CMK (cell line): ENCODE measurements at places on chromosomes 2 and 18.

- no peak for DNase-seq
Observed at GRCh38 chr2:9639740-9640343, 9.0 kb upstream of the YWHAQ start.

DNA sequence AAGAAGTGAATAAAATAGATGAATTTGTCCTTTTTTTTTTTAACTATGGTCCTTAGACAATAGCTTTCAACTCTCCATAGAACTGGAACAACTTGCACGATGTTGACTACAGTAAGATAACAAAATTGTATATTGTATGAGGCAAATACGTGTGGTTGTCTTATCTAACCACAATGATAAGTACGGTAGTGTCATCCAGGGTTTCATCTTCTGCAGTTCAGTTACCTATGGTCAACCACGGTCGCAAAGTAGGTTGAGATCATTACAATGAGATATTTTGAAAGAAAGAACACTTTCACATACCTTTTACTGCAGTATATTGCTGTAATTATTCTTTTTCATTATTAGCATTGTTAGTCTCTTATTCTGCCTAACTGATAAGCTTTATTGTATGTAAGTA lies 295.2 kb downstream of the PARD3B start:
- no peak for DNase-seq

GRCh38 chr18:12334863-12335262 lies 26.8 kb downstream of the TUBB6 start:
- DNase-seq, result no peak

GRCh38 chr2:240437551-240437860 lies 2.0 kb downstream of the GPC1 start:
- no peak for DNase-seq

GRCh38 chr18:644395-645004 lies 13.0 kb upstream of the TYMS start:
- DNase-seq, result no peak

DNA sequence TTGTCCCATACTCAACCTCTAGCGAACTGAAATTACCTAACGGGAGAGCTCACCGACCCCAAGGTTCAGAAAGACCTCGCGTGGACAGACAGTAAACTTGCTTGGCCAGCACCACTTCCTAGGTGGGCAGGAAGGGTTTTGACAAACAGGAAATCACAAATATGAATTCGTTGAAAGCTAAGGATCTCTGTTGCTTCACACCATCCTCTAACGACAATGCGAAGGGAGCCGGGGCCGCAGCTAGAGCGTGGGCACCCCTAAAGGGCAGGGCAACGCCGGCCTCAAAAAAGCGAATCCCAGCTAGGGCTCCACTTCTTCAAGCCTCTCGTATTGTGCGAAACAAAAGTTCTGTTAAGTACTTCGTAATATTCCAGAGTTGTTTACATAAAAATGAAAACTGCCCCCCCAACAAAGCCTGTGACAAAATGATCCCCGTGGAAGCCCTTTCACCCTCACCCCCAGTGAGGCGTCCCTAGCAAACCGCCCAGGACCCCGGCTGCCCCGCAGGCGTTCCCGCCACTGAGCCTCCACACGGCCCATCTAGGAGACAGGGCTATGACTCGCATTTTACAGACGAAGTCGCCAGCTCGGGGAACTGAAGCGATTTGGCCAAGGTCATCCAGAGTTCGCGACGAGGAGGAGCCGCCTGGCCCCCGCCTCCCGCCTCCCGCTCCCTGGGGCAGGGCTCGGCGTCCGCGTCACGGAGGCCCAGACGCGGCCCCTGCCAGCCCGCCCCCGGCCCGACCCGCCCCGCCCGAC lies 548 bp downstream of the KANSL3 start:
- DNase-seq, result peak; percentile 58

- no peak for DNase-seq
Observed at GRCh38 chr2:182818925-182819324, 47.5 kb downstream of the FRZB start.

GRCh38 chr18:7904529-7904928 lies 337.4 kb downstream of the PTPRM start:
- DNase-seq, result no peak

- DNase-seq, result no peak
Observed at GRCh38 chr2:207188626-207189419, 23.1 kb upstream of the KLF7 start.

GRCh38 chr2:127371037-127371436 lies 16.7 kb downstream of the MAP3K2 start:
- no peak for DNase-seq

DNA sequence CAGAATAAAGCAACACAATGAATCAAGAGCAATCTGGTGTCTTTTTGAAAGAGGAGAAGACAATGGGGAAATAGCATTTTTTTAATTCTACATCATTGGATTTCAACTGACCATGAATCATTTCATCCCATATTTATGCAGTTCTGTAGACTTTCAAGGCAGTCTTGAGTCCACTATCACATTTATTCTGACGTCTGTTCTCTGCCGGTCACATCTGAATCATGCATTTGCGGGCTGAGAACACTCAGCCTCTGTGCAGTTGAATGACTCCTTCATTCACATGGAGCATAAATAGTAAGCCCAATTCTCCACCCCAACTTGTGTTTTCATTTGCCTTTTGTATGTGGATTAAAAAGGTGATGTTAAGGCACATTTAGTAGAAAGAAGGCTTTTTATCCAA lies 128.2 kb downstream of the AKAIN1 start:
- DNase-seq, result no peak

DNA sequence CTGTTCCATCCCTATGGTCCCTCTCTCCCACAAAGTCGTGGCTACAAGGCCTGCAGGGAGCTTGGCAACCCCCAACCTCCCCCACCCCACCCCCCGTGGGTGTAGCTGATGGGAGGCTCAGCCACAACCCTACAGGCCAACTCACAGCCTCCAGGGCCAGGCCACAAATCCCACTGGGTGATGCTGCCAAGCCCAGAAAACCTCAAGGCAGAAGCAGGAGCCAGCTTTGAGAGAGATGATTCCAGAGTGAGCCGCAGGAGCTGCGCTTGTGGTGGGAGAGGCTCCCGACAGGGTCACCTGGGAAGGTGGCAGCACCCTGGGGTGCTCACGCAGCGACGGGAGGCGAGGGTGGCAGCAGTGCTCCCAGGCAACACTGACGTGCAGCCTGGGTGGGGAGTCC lies 44.8 kb downstream of the ADCY3 start:
- DNase-seq, result no peak

DNA sequence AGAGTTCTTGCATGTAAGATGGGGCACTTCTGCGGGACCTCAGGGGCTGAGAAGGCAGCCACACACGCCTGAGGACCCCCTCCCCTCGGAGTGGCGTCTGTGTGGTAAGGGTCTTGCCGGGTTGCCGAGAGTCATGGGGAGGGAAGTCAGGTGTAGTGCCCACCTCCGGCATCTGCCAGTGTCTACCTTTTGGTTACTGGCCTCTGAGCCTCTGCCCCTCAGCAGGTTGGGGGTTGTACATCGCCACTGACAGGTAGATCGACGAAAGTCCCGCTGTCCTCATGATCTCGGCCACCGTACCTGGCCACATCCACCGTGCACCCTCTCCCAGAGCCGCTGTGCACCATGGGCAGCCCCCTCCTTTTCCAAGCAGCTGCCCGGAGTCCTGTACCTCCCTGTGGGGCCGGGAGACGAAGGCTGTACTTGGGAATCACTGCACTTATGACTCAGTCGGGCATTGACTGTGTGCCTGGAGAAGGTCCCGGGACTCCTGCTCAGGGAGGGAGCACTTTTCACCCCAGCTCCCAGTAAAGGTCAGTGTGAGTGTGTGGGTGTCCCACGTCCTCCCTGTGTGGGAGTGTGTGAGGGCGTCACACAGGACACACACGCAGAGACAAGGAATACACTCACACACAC lies 332.4 kb upstream of the MYT1L start:
- no peak for DNase-seq

DNA sequence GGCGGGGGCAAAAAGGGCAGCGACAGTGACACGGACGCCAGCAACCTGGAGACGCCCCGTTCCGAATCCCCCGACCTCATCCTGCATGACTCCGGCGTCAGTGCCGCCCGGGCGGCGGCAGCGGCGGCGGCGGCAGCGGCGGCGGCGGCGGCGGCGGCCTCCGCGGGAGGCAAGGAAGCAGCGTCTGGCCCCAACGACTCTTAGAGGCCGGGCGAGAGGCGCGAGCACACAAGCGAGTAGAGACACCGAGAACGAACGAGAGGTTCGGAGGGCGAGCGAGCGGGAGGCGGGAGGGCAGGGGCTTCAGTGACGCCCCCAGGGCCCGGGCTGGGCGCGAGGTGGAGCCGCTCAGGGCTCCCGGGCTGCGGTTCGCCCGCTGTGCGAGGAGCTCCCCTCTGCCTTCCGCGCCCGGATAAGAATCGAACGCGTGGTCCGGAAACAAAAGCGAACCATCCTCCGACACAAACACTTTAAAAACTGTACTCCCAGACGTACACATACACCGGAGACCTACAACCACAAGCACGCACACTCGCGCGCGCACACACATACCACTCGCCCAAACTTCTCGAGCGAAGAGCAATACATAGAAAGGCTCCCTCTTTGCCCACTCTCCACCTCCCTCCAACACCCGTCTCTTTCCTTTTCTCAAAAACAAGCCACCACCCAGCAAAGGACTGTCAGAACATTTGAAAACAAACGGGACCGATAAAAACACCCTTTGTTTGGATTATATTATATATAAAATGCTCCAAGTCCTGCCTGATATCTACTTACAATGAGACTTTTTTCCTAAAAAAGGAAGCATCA lies 2.8 kb downstream of the SP9 start:
- DNase-seq, result no peak

GRCh38 chr2:40477361-40477760 lies 25.5 kb upstream of the SLC8A1 start:
- no peak for DNase-seq

DNA sequence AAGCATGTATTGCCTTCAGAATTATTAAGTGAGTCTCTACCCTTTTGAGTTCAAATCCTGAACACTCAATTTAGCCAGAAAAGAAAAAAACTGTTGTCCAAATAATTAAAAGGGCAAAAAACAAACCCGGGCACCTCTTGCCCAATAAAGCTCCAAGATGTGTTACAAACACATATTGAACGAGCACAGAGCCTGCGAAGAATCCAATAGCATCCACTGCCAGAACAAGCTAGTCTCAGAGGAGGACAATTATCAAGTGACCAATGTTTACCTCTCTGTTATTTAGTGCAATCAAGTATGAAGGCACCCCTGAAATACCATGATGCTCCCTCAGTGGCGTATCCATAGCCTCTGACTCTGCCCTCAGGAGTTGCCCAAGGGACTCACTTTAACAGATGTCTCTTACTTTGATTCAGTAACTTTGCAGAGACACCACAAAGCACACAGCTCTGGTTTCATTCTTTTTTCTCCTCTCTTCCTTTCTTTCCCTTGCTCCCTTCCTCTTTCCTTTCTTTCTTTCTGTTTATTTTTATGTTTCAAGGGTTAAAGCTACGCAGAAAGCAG lies 93.5 kb upstream of the SPATS2L start:
- DNase-seq, result no peak

DNA sequence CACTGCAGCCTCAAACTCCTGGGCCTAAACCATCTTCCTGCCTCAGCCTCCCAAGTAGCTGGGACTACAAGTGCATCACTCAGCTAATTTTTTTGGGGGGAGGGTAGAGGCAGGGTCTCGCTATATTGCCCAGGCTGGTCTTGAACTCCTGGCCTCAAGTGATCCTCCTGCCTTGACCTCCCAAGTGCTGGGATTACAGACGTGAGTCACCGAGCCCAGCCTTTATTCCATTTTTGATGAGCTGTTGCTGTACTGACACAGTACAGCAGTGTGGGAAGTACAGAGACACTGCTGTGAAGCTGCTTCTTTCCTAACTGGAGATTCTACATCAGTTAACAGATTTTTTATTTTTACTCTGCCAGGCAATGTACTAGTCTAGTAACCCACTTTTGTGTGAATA lies 18.8 kb downstream of the PTRHD1 start:
- DNase-seq, result no peak

- DNase-seq, result no peak
Observed at GRCh38 chr2:37871456-37872191, 53.5 kb upstream of the RMDN2 start.

DNA sequence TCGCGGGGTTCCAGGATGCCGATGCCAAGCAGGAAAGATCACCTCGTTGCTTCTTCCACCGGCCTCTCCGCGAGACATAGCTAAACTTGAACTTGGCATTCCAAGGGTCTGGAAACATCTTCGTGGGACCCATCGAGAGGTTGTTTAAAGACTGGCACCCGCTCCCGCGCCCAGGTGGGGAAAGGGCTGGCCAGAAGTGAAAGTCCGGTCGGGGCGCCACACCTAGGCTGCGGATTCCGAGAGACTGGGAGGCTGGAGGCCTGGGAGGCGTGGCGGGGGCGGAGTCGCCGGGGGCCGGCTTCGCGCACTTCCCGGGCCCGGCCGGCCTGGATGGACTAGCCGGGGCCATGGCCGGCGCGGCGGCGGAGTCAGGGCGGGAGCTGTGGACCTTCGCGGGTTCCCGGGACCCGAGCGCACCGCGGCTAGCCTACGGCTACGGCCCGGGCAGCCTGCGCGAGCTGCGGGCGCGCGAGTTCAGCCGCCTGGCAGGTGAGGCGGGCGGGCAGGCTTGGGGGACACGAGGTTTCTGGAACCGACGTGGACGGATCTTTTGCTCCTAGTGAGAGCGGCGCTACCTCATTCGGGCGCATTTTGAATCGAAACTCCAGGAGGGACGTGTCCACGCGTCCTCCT lies at the start of gene MOCOS:
Gene MOCOS, plus strand, starts transcription at position 305 of the 633 bp plus-strand sequence. Its CDS starts 43 bp downstream, at position 348.
- DNase-seq, result no peak

- no peak for DNase-seq
Observed at GRCh38 chr2:62589691-62590356, 83.8 kb upstream of the TMEM17 start.

DNA sequence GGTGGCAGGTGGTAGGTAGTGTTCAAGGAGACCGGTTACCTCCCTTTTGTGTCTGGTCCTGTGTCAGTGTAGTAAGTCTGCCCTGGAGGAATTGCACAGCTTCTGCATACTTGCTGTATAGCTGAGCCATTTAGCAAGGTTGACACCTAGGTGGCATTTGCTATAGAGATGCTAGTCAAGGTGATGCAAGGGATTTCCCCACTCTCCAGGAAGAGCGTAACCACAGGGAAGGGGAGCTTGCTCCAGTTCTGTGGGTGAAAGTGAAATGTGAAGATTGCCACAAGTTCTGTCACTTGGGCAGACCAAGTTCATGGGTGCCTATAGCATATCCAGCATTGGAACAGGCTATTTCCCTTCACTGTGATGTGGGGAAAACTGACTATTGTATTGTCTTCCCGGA lies 28.1 kb downstream of the NAT8 start:
- no peak for DNase-seq

DNA sequence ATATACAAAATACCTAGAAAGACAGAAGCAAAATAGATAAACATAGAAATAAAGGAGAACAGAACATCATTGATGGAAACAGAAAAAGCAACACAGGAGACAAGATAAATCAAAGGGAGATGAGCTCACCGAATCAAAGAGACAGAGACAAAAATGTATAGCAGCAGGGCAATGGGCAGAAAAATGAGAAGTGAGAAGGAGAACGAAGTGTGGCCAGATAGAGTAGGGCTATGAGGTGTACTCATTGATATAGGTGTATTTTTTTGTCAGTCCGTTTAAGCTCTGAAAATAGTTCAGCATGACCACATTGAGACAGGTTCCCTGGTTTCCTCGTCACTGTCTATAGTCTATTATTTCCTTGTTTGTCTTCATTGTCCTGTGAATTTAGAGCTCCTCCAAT lies 55.1 kb downstream of the SP100 start:
- no peak for DNase-seq
